Activated CD8-positive, alpha-beta T cell treated with anti-CD3 and anti-CD28 coated beads, Interleukin-2, amount 10 ng/mL, durations not matched to agents 7 days and 5 days (primary cell): ENCODE measurements at places on chromosomes 1 and 21. TPM values are rescaled to one million over a fixed set of nuclear protein-coding genes. Genes with fewer than 3 reads are reported as not detected.

The KCNQ4 gene
- total RNA-seq, result 0.87 TPM

The AXDND1 gene
- total RNA-seq, result 1.4 TPM

The HSF2BP gene
- 0.24 TPM for total RNA-seq

The LORICRIN gene
- total RNA-seq, result not detected

The MIXL1 gene
- not detected for total RNA-seq

The RAB3B gene
- 0.08 TPM for total RNA-seq

The LRRC71 gene
- total RNA-seq, result not detected

The RAP1GAP gene
- total RNA-seq, result not detected

The PERM1 gene
- total RNA-seq, result not detected

The HNRNPCL2 gene
- not detected for total RNA-seq

The RGS16 gene
- 0.63 TPM for total RNA-seq

The AKR7A2 gene
- total RNA-seq, result 46.3 TPM

The APOBEC4 gene
- not detected for total RNA-seq

The SPATA1 gene
- total RNA-seq, result 3.3 TPM

The OR2M7 gene
- total RNA-seq, result not detected

The NPL gene
- 1.7 TPM for total RNA-seq

The SPRR4 gene
- not detected for total RNA-seq

The MLLT11 gene
- total RNA-seq, result 5.7 TPM

The SLFNL1 gene
- 0.29 TPM for total RNA-seq

The HTR6 gene
- total RNA-seq, result not detected

The TAS1R1 gene
- not detected for total RNA-seq

The TNFRSF18 gene
- 17.5 TPM for total RNA-seq

The AADACL4 gene
- not detected for total RNA-seq

The KCNJ10 gene
- total RNA-seq, result not detected

The CYP4Z1 gene
- not detected for total RNA-seq

The RAB25 gene
- 0.50 TPM for total RNA-seq

The KCNT2 gene
- total RNA-seq, result not detected

The PDIK1L gene
- total RNA-seq, result 25.4 TPM

The MAB21L3 gene
- total RNA-seq, result not detected

The ECE1 gene
- 70.9 TPM for total RNA-seq

The CFAP107 gene
- not detected for total RNA-seq

The LCE6A gene
- total RNA-seq, result not detected

The BMP8B gene
- total RNA-seq, result 0.26 TPM

The KHDC4 gene
- total RNA-seq, result 64.5 TPM

The C1QTNF12 gene
- 2.2 TPM for total RNA-seq

The GLIS1 gene
- total RNA-seq, result not detected

The PLA2G2D gene
- not detected for total RNA-seq

The BRINP2 gene
- not detected for total RNA-seq

The CEP85 gene
- 48.7 TPM for total RNA-seq

The SZT2 gene
- total RNA-seq, result 57.2 TPM

The DSCAM gene
- not detected for total RNA-seq

The SMYD3 gene
- 22.7 TPM for total RNA-seq

The PDZK1 gene
- total RNA-seq, result 0.34 TPM

The KIF14 gene
- 35.8 TPM for total RNA-seq

The GNAT2 gene
- total RNA-seq, result not detected

The MGST3 gene
- total RNA-seq, result 33.0 TPM

The RHOU gene
- 9.5 TPM for total RNA-seq

The EPHA8 gene
- total RNA-seq, result not detected

The AIRE gene
- total RNA-seq, result not detected

The BOLA1 gene
- 20.8 TPM for total RNA-seq

The FCGR3A gene
- 0.52 TPM for total RNA-seq
